NCI-H2107 (cell line): ENCODE measurements at places on chromosomes 1 and 21.

DNA sequence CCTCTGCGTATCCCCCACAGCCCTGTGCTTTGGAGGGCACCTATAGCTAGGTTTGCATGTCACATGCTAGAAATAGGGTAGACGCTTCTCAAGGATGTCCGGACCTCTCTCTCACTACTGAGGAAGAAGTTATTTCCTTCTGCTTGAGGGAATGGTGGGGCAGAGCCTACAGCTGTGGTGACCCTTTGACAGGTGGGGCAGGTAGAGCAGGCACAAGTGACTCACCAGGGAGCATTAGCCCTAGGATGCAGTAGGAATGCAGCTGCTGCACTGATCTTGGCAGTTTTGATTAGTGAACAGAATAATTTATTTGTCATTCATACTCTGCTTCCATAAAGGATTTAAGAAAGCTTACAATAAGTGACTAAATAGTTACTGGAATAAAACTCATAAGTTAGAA, 129.6 kb upstream of the HOOK1 start:
- no peak for DNase-seq

- DNase-seq = no peak
These were observed 10.0 kb downstream of the MAP3K6 start for GRCh38 chr1:27356619-27357280.

GRCh38 chr1:189868021-189868420, 609.6 kb downstream of the BRINP3 start:
- DNase-seq = no peak

DNA sequence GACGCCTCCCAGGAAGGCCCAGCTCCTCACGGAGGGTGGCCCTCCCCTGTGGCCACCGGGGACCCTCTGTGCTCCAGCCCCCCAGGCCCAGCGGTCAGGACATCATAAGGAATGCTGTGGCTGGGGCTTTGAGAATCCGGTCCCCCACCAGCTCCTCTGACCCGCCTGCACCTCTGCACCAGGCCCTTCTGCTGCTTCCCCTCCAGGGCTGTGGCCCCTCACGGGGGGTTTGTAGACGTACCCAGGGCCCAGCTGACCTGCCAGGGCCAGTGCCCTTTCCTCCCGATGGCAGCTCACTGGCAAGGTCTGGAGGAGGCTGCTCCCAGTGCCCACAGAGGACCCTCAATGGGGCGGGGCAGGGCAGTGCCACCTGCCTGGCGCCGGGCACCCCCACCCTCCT, 103.9 kb upstream of the TTC34 start:
- no peak for DNase-seq
